ENCODE measurements at places on chromosomes 6 and 20. TPM values are rescaled to one million over a fixed set of nuclear protein-coding genes. Genes with fewer than 3 reads are reported as not detected.

The BCAS4 gene
- 29.8 TPM for total RNA-seq

The FAM217A gene
- total RNA-seq = not detected

The RPL7L1 gene
- total RNA-seq = 60.4 TPM

The ZFP64 gene
- 18.9 TPM for total RNA-seq

The SPINT3 gene
- total RNA-seq = not detected

The CCN2 gene
- 157 TPM for total RNA-seq

The HCRTR2 gene
- total RNA-seq = not detected

The DLL1 gene
- total RNA-seq = 0.37 TPM

The SRMS gene
- 0.25 TPM for total RNA-seq

All from A549 treated with AZD2906 at 1 μM for 4 hours (cell line).